ENCODE measurements at places on chromosomes 2 and 18. TPM values are rescaled to one million over a fixed set of nuclear protein-coding genes. Genes with fewer than 3 reads are reported as not detected.

Gene LTBP1
- total RNA-seq: 42.3 TPM

Gene DSG1
- not detected for total RNA-seq

Gene FIGN
- 4.4 TPM for total RNA-seq

Gene SCN3A
- total RNA-seq: 313 TPM

Gene GDF7
- total RNA-seq: 0.31 TPM

Gene PFN4
- 1.6 TPM for total RNA-seq

Gene PTH2R
- 2.8 TPM for total RNA-seq

Gene NT5DC4
- not detected for total RNA-seq

Gene EFEMP1
- total RNA-seq: 0.94 TPM

Gene RGPD3
- total RNA-seq: 1.3 TPM

Gene RTKN
- total RNA-seq: 5.0 TPM

Gene STON1
- total RNA-seq: 10.6 TPM

Gene IL1RL2
- 0.63 TPM for total RNA-seq

Gene NPPC
- not detected for total RNA-seq

Gene CDK5R2
- 11.9 TPM for total RNA-seq

Gene PMAIP1
- total RNA-seq: 0.94 TPM

Gene ACMSD
- not detected for total RNA-seq

Gene MEIS1
- total RNA-seq: 27.5 TPM

Gene RESP18
- total RNA-seq: not detected

Gene AAK1
- 86.4 TPM for total RNA-seq

Gene CCT7
- 155 TPM for total RNA-seq

All from parietal lobe (tissue), 2 donors.